ENCODE measurements at places on chromosomes 13 and 19. TPM values are rescaled to one million over a fixed set of nuclear protein-coding genes. Genes with fewer than 3 reads are reported as not detected.

- DNase-seq: peak; percentile 33
Observed at GRCh38 chr13:45872566-45872965, 21.0 kb upstream of the SIAH3 start.

The CCDC169 gene
- 0.97 TPM for total RNA-seq

GRCh38 chr13:44259045-44260027 lies 114.3 kb upstream of the SERP2 start:
- peak; percentile 55 for DNase-seq

- DNase-seq: no peak
Observed at GRCh38 chr13:81133066-81133465, 792.1 kb upstream of the SPRY2 start.

GRCh38 chr19:58098682-58098998 lies 609 bp upstream of the ZSCAN18 start:
- no peak for DNase-seq

The ZNF846 gene
- total RNA-seq: 10.8 TPM

The LIN37 gene
- total RNA-seq: 13.8 TPM

The LILRA1 gene
- total RNA-seq: not detected

GRCh38 chr13:95239283-95239682 lies 62.0 kb downstream of the ABCC4 start:
- peak; percentile 93 for DNase-seq

GRCh38 chr19:45117671-45118070 lies 24.7 kb downstream of the PPP1R37 start:
- no peak for DNase-seq

The CRX gene
- not detected for total RNA-seq
